ENCODE measurements at places on chromosomes 7 and 10. TPM values are rescaled to one million over a fixed set of nuclear protein-coding genes. Genes with fewer than 3 reads are reported as not detected.

The GPRIN2 gene
- total RNA-seq = 33.2 TPM

The OR2A5 gene
- not detected for total RNA-seq

The LIPJ gene
- not detected for total RNA-seq

The RUFY2 gene
- total RNA-seq = 6.9 TPM

The ANXA8L1 gene
- total RNA-seq = 85.5 TPM

The CTAGE4 gene
- not detected for total RNA-seq

The CYP3A4 gene
- not detected for total RNA-seq

The ANKRD61 gene
- total RNA-seq = 0.38 TPM

The PPP1R3C gene
- total RNA-seq = 14.2 TPM

The ANAPC16 gene
- 80.9 TPM for total RNA-seq

The SLC13A1 gene
- total RNA-seq = not detected

The CNTNAP2 gene
- total RNA-seq = 0.03 TPM

The CFAP58 gene
- 0.09 TPM for total RNA-seq

The MYOZ1 gene
- total RNA-seq = not detected

The PLPP4 gene
- 0.14 TPM for total RNA-seq

The EIF5AL1 gene
- 3.8 TPM for total RNA-seq

The SPDYE9 gene
- not detected for total RNA-seq

The CALHM3 gene
- 0.63 TPM for total RNA-seq
